ENCODE measurements at places on chromosomes 5 and 9. TPM values are rescaled to one million over a fixed set of nuclear protein-coding genes. Genes with fewer than 3 reads are reported as not detected.

NOXA1 gene
- total RNA-seq: 2.0 TPM

TMEM252 gene
- total RNA-seq: not detected

SLC34A1 gene
- total RNA-seq: not detected

ZNF354C gene
- 5.2 TPM for total RNA-seq

PIP5KL1 gene
- 0.85 TPM for total RNA-seq

OSMR gene
- 11.7 TPM for total RNA-seq

SLC4A9 gene
- total RNA-seq: 0.44 TPM

TYRP1 gene
- total RNA-seq: 74.1 TPM

CENPP gene
- total RNA-seq: 5.4 TPM

MXD3 gene
- total RNA-seq: 2.3 TPM

DNA sequence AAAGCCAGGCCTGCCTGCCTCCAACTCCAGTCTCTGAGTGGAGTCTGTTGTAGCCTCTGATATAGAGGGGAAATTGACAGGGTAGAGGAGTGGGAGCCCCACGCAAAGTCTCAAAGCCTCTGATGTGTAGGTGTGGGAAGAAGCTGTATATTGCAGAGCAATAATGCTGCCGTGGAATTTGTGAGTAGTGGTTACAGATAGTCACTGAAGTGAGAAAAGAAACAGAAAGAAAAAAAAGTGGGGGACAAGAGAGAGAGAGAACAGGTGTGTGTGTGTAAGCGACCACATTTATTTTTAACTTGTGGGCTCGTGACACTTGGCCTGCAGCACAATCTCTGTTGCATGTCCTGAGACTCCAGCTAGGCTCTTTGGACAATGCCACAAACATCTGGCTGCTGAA is 227.8 kb downstream of the NSG2 start:
- no peak for DNase-seq

- DNase-seq: no peak
These were observed 931.0 kb upstream of the DMAC1 start for GRCh38 chr9:8730618-8731017.

GRCh38 chr5:95822043-95822541 is 434 bp downstream of the GLRX start:
- peak; percentile 69 for DNase-seq

DNA sequence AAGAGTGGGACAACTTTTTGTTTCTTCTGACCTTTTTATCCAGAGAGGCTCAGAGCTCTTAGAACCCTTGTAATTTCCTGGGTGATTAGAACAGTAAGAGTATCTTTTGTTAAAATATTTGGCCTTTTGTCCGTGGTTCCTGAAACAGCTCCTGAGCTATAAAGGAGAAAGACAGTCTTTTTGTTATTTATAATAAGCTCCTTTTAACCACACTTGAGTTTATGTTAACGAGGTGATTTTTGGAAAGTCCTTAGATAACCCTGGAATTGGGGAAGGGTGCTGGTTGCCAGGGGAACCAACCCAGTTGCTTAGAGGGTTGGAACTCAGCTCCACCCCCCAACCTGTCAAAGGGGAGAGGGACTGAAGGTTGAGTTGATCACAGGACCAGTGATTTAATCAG is 4.8 kb downstream of the ZNF483 start:
- no peak for DNase-seq

GRCh38 chr9:32384364-32385151 is at the start of gene ACO1:
ACO1 (plus strand) TSS chr9:32384643; CDS start chr9:32405507, 20,864 bp downstream.
- peak; percentile 92 for DNase-seq

GRCh38 chr9:132154863-132155567 is 6.8 kb upstream of the NTNG2 start:
- no peak for DNase-seq

GRCh38 chr5:32531885-32532520 is 53.4 kb upstream of the SUB1 start:
- no peak for DNase-seq

GRCh38 chr9:1978941-1979340 is 36.2 kb upstream of the SMARCA2 start:
- no peak for DNase-seq

GRCh38 chr5:80125022-80125961 is 90.1 kb downstream of the THBS4 start:
- no peak for DNase-seq

DNA sequence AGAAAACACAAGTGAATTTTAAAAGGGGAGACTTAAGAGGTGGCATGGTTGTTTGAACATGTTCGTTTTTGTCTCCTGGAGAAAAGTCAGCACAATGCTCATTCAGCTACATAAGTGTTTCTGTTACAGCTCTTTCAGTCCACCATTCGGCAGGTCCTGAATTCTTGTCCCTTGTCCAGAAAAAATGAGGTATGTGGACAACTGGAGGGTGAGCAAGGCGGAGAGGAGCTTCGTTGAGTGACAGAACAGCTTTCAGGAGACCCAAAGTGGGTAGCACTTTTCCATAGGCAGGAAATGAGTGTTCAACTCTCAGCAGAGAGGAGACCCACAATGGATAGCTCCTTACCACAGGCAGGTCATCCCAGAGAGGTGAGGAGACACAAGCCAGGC is 4.9 kb downstream of the PDCD1LG2 start:
- no peak for DNase-seq

- DNase-seq: no peak
These were observed 22.6 kb downstream of the SPATA31D1 start for GRCh38 chr9:82011133-82011532.

GRCh38 chr5:169864483-169864882 is 115.8 kb downstream of the INSYN2B start:
- DNase-seq: no peak

- DNase-seq: no peak
These were observed 33.0 kb downstream of the FRMPD1 start for GRCh38 chr9:37683531-37684371.
